OCI-LY7 (cell line): ENCODE measurements at places on chromosomes 3 and 15. TPM values are rescaled to one million over a fixed set of nuclear protein-coding genes. Genes with fewer than 3 reads are reported as not detected.

GRCh38 chr3:50525987-50526386 is 22.6 kb upstream of the CACNA2D2 start:
- DNase-seq: peak; percentile 34

- no peak for DNase-seq
Observed at GRCh38 chr3:184180165-184180564, 5.5 kb downstream of the AP2M1 start.

GRCh38 chr3:182768413-182768812 is 24.9 kb upstream of the ATP11B start:
- DNase-seq: no peak

- DNase-seq: no peak
Observed at GRCh38 chr15:91022832-91023129, 387 bp upstream of the VPS33B start.

CASR gene
- 0.04 TPM in 1 of 2 replicates, not detected in the other for total RNA-seq

GRCh38 chr15:86347245-86347644 is 267.6 kb downstream of the AGBL1 start:
- no peak for DNase-seq

TMEM45A gene
- 0.10 and 0.20 TPM in 2 replicates for total RNA-seq

DNA sequence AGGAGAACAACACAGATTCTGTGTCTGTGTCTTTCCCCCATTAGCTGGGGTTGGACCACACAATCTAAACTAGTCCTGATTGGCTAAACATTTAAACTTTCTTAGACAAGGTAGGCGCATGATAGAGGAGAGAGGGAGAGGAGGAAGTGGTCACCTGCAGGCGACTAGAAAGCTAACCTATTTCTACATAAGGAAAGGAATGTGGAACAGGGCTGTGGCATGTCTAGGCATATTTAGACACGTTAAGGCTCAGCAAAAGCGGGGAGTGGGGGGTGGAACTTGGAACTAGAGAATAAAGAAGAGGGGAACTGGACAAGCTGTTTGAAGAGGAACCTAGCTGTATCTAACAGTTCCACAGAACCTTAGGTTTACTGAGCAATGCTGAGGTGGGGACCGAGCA is 12.8 kb downstream of the LRRC28 start:
- no peak for DNase-seq

- no peak for DNase-seq
Observed at GRCh38 chr3:148816981-148817525, 10.6 kb upstream of the CPB1 start.

DNA sequence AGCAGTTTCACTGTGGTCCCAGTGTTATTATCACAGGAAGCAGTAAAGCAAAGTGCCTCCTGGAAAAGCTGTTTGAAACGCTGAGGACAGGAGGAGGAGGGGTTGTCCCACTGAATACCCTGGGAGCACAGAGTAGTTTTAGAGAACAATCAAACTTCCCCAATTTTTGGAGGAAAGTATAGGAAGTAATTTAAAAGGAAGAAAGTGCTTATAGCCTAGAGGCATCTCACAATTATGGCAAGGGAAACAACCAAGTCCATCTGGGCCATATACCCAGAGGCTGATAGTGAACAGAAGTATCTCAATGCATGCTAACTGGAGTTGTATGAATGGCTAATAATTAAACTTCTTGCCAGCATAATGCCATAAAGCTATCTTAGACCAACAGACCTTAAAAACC is 137.2 kb upstream of the EPHA6 start:
- DNase-seq: no peak

ZMYND10 gene
- 2.8 and 3.0 TPM in 2 replicates for total RNA-seq

GRCh38 chr3:50365842-50366220 is 6.5 kb upstream of the TMEM115 start:
- no peak for DNase-seq

PLCB2 gene
- 9.2 and 9.6 TPM in 2 replicates for total RNA-seq

DNA sequence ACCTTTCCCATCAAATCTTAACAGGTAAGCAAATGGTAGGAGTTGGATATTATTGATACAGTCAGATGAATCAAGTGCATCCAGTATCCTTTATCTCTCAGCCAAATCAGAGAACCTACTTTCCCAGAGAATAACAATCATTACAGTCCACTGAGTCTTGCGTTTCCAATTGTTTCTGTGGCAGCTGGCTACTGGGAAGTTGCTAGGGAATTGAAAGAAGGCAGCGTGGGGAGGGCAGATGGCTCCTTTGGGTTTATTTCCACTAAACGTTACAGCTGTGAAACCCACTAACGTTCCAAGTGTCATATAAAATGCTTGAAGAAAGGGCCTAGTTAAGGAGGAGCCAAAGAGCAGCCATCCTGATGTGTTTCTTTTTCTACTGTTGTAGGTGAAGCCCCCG is 78.4 kb downstream of the WDR72 start:
- no peak for DNase-seq

DNA sequence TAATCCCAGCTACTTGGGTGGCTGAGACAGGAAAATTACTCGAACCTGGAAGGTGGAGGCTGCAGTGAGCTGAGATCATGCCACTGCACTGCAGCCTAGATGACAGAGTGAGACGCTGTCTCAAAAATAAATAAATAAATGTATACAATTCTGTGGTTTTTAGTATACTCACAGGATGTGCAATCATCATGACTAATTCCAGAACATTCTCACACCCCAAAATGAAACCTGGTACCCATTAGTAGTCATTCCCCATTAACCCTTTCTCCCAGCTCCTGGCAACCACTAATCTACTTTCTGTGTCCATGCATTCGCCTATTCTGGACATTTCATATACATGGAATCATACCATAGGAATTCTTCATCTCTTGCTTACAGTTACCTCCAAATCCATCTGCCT is 44.5 kb downstream of the LRRFIP2 start:
- no peak for DNase-seq

CHRNA7 gene
- not detected in 2 replicates for total RNA-seq

- no peak for DNase-seq
Observed at GRCh38 chr3:108598375-108598774, 8.9 kb downstream of the DZIP3 start.

IMPG2 gene
- not detected in 2 replicates for total RNA-seq

- DNase-seq: no peak
Observed at GRCh38 chr3:59237121-59237520, 187.3 kb upstream of the CFAP20DC start.

- peak; percentile 89 for DNase-seq
Observed at GRCh38 chr3:194688200-194688740, 2.6 kb downstream of the FAM43A start.

MINAR1 gene
- total RNA-seq: 1.3 and 1.8 TPM in 2 replicates

DNA sequence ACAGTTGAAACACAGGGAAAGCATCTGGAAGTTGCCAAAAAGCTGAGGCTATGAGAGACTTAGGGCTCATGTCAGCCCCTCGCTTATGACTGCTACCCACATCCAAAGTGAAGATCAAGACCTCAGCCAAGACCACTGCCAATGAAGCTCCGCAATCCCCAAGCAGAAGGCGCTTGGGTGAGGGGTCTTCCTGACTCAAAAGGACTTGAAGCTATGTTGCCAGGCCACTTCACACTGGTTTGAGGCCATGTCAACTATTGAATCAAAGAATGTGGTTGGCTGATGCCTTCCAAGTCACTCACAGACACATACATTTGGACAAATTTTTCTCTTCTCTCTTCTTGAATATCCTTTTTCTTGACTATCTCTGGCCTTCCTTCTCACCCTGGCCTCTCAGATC is 928 bp upstream of the CCR4 start:
- no peak for DNase-seq

- DNase-seq: no peak
Observed at GRCh38 chr3:60660026-60660425, 591.2 kb downstream of the FHIT start.

DNA sequence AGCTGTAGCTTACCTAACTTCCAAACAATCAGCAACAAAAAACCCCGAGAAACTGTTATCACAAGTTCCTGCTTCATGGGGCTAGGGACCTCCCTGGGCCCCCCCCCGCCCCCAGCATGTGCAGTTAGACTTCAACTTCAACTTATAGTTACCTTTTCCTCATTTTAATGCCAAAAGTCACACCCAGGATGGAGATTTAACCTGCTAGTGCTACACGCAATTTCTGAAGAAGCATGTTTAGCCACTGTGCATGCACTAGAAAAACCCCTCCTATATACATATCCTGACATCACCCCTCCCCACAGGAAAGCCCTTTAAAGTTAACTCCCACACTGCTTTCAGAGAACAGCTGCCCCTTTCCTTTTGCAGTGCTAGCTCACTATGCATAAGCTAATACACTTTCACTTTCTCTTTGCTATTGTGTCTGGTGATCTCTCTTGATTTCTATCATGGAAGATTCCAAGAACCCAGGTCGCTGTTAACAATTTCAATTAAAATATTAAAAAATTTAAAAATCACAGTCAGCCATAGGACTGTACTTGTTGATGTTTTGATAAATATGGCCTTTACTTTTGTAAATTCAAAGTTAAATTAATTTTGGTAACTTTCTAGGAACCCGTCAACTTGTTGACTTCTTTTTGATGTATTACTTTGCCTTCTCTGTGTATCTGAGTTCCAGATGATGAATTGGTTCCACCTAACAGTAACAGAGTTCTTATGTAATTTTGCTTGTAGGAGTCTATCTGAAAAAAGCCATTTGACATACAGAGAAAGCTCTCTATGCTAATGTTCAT is 75.2 kb upstream of the ACAD9 start:
- DNase-seq: peak; percentile 85

DNA sequence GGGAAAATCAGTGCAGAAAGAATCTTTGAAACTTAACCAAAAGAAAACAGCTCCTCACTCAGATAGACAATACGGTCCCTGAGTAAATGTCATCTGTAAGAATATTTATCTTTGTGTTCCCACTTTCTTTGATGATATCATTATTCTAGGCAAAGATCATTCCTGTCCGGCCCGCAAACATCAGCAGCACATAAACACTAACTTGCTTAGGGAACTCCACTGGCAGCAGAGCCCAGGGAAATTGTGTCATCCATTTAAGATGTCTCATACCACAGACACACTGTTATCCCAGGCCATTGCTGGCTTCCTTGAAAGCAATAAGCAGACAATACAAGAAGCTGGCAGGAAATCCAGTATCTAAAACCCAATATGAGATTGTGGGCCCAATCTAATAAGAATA is 20.1 kb upstream of the CD96 start:
- DNase-seq: no peak

GRCh38 chr15:71349736-71350526 is 234.7 kb downstream of the THSD4 start:
- DNase-seq: no peak

GRCh38 chr3:13325892-13326443 is 94.2 kb downstream of the NUP210 start:
- no peak for DNase-seq

DNA sequence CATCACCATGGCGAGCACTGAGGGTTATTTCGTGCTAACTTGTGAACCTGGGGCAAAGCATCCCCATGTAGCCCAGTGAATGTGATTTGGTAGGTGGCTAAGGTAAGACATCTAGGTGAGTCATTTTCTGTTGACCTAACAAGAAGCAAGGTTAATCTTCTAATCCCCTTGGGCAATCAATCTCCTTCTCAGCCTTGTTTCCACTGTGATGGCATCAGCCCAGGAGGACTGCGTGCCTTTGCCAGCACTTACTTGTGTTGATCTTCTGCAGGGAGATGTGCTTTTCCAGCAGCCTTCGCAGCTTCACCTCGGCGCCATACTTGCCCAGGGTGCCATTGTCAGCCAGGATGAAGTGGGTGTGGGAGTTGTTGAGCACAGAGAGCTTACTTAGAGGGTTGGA is 35.7 kb downstream of the TRPM1 start:
- no peak for DNase-seq

- DNase-seq: no peak
Observed at GRCh38 chr3:159787794-159788205, 200.8 kb upstream of the IL12A start.

- DNase-seq: no peak
Observed at GRCh38 chr15:67941648-67942310, 101.9 kb upstream of the RNU6-1 start.

- no peak for DNase-seq
Observed at GRCh38 chr15:68284616-68285258, 7.2 kb downstream of the FEM1B start.

DNA sequence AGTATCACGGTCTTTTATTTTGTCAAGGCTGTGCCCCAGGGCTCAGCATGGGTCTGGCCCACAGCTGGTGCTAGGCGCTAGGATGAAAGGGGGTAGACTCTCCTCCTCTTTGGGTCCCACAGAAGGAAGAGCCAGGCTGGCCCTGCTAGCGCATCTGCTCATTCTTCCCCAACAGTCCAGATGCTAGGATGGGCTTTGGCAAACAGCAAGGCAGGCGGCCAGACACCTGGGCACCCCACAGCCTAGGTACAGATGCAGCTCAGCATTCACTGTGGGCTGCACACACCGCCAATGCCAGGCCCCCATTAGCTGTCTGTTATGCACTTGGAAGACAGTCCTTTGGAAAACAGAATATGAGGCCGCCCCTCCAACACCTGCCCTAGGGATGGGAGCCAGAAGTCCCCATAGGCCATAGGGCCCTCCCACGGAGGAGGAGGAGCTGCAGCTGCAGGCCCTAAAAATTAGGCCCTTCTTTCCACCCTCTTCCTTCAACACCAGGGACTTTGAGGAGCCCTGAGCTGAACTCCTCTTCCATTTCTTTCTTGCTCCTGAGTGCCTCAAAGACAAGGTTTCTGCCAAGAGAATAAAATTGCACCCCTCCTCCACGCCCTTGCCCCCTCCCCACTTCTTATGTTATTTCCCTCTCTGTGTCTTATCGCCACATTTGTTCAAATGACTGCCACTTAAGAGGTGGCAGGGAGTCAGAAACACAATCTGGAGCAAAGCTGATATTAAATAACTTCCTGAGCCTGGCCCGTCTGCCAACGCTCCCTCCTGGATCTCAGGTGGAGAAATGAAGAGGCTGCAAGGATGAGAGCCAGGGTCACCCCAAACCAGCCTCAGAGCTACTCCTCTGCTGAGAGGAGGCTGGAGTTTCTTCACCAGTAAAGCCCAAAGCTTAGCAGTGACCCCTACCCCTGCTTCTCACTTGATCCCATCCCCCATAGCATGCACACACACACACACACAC is 13.7 kb downstream of the NTRK3 start:
- no peak for DNase-seq

GRCh38 chr3:53989451-53989850 is 97.8 kb upstream of the SELENOK start:
- no peak for DNase-seq

EFCAB12 gene
- 2.5 and 2.6 TPM in 2 replicates for total RNA-seq

DNA sequence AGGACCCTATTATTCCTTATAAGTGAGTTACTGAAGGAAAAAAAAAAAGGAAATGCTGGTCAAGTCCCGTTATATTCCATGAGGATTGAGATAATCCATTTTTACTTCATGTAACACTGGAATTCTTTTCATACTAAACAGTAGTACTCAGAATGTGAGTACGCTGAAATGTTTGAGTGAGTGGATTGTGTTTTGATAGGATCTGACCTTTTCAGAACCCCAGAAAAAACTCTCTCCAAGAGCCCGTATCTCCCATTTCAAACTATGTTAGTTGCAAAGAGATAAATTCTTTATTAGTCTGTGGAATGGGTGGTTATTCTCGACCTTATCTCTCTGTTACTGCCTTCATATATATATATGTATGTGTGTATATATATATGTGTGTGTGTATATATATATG is 2.5 kb upstream of the LPP start:
- no peak for DNase-seq

DNAH12 gene
- 0.21 TPM in 1 of 2 replicates, not detected in the other for total RNA-seq

DNA sequence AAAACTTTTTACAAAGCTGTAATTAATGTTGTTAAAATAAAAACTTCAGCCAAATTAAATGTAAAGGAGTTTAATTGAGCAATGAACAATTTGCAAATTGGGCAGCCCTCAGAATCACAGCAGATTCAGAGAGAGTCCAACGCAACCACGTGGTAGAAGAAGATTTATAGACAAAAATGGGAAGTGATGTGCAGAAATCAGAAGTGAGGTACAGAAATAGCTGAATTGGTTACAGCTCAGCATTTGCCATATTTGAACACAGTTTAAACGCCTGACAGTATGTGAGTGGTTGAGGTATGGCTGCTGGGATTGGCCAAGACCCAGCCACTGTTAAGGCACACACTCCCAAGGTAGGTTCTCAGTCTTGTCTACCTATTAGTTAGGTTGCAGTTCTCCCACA is 14.4 kb upstream of the PLA2G4D start:
- no peak for DNase-seq
